ENCODE measurements at places on chromosomes 2 and 18.

- no peak for DNase-seq
Observed at GRCh38 chr18:62264984-62265383, 60.1 kb upstream of the TNFRSF11A start.

DNA sequence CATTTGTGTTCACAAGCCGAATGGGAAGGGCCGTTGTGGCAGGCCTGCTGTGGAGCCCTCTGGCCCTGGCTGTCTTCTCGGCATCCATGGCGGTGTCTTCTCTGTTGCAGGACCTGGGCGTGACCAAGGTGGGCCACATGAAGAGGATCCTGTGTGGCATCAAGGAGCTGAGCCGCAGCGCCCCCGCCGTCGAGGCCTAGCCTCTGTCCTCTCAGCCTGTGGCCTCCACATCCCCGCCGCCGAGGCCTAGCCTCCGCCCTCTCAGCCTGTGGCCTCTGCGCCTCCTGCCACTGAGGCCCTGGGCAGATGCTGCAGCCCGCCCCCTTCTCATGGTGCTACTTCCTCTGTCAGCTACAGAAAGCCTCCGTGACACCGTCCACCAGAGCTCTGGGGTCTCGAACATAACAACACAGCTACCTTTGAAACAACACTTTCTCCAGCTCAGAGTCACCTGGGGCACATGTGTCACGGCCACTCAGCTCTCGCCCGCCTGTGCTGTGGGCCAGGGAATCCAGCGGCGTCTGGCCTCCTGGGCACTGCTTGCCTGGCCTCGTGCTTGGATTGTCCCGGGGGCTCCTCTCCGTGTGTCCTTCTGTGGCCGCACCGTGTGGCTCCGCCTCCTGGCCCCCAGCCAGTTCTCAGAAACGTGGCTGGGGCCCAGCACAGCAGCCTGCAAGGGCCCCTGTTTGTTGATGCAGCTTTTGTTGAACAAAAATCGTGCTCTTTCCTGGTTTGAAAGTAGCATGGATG is 97.1 kb downstream of the USP40 start:
- no peak for DNase-seq

- no peak for DNase-seq
Observed at GRCh38 chr2:69615078-69615625, 28.4 kb downstream of the AAK1 start.

- DNase-seq, result no peak
Observed at GRCh38 chr2:109352898-109353689, 224.1 kb downstream of the SH3RF3 start.

- DNase-seq, result no peak
Observed at GRCh38 chr2:177352441-177353186, 40.0 kb upstream of the AGPS start.

GRCh38 chr2:88599527-88599926 is 27.7 kb downstream of the EIF2AK3 start:
- no peak for DNase-seq

GRCh38 chr2:105573490-105573889 is 171.2 kb upstream of the NCK2 start:
- no peak for DNase-seq

GRCh38 chr2:219736209-219736608 is 108.8 kb downstream of the SLC4A3 start:
- DNase-seq, result peak; percentile 20

- no peak for DNase-seq
Observed at GRCh38 chr2:41169744-41170143, 717.9 kb upstream of the SLC8A1 start.

GRCh38 chr2:233439191-233439590 is 84.9 kb downstream of the DGKD start:
- no peak for DNase-seq

DNA sequence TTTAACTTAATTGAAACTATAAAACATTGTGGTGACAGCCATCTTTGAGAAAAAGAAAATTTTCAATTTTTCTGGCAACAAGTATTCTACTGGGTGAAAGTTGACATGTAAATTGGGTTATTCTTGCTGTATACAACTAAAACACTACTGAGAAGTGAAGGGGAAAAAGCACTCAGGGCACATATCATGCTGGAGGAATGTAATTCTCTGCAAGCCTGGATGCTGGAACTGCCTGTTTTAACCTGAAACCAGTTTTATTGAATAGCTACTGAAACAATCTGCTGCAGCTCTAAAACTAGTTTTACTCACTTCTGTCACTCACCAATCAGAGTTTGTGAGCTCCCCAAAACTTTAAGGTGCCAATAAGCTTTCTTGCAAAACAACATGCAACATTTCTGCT is 1136.0 kb downstream of the LRP1B start:
- no peak for DNase-seq

GRCh38 chr2:1115843-1116539 is 165.3 kb downstream of the SNTG2 start:
- DNase-seq, result no peak

GRCh38 chr2:61268249-61268648 is 106.3 kb downstream of the C2orf74 start:
- no peak for DNase-seq

- no peak for DNase-seq
Observed at GRCh38 chr18:45320724-45321123, 294.6 kb upstream of the SLC14A2 start.

- DNase-seq, result no peak
Observed at GRCh38 chr2:134216152-134216829, 37.6 kb upstream of the MGAT5 start.

DNA sequence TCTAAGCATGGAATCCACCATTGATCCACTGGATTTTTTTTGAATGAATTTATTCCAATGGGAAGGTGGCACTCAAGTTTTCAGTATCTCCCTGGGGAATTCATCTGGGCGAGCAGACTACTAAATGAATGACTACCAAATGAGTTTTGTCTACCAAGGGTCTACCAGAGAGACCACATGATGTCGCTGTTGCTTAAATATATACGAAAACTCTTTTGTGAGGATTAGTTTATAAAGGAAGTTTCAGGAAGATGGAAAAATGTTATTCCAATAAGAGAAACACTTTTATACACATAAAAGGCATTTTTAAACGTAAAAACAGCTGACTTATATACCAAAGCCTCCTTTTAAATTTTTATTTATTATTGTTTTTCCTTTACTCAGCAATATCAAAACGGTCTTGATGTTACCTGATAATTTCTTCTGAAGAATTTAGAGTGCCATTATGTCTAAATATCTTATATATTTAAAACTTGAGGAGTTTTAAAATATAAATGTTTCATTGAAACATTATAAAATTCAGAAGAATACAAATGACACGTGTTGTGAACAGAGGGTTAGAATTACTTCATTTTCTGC is 139.7 kb downstream of the HRH4 start:
- DNase-seq, result peak; percentile 22

GRCh38 chr2:18558458-18558857 is 2.0 kb downstream of the RDH14 start:
- no peak for DNase-seq

GRCh38 chr2:42573256-42573655 is 4.8 kb downstream of the MTA3 start:
- no peak for DNase-seq

- no peak for DNase-seq
Observed at GRCh38 chr18:62751977-62752376, 36.6 kb downstream of the PHLPP1 start.

DNA sequence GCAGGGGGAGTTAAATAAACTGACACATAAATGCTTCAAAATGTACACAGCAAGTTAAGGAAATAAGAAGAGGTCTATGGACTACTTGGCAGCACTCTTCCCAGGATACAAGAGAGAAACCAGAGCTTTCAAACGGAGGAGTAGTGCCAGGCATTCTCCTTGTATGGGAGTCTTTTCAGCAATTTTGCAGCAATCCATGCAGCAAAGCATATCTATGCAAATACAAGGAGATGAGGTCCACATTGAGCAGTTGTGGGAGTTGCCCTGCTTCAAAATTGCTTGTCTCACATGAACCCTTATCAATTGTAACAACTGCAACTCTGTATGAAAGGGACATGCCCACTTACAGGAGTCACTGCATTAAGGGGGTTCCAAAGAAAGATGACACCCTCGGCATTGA is 37.8 kb downstream of the SCN9A start:
- no peak for DNase-seq

GRCh38 chr2:202005272-202005887 is 28.3 kb upstream of the FZD7 start:
- no peak for DNase-seq

DNA sequence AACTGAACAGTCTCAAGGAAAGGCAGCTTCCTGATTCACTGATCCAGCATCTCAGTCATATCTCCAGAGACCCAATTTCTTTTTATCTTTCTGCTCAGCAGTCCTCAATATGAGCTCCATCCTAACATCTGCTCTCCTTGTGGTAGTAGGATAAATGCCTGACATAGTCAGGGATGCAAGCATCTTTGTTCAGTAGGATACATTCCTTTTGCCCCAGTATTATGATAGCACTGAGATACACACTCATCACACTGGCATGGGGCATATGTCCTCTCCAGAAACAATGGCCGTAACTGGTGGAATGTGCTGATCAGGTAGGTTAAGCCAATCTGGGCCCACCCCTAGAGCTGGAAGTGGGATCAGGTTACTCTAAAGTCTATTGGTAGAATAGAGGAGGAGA is 207.2 kb downstream of the ETAA1 start:
- DNase-seq, result no peak

DNA sequence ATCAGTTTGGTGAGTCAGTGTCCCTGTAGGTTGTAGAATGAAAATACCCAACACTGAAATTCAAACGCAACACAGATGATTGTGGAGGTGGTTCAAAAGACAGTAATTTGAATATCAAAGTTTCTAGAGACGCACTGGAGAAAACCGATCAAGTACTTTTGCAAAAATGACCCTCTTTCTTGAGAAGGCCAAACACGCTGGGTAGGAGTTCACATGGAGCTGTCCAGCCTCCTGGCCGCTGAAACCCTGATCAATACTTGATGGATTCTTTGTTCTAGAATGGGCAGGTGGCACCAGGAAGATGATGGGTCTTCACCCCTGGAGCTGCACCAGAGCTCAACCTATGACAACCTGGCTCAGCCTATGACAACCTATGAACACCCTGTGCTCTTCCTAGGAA is 39.7 kb upstream of the UBE2F start:
- no peak for DNase-seq

GRCh38 chr2:97849881-97850528 is 136.6 kb downstream of the ZAP70 start:
- no peak for DNase-seq

DNA sequence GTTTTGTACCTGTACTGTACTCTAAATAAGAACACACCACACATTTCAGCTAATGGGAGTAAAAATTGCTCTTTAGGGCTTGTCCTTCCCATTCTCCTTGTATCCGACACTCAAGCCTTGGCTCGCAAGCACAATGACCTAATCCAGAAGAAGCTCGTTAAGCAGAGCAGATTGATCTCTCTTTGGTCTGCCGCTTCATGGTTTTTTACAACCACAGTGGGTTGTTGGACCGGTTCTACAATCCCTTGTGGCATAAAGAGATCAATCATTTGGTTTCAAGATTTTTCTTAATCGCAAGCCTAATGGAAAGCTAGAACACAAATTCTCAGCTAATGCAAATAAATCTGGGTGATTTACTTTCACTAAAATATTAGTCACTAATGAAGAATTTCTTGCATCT is 662.1 kb downstream of the LRP1B start:
- no peak for DNase-seq

DNA sequence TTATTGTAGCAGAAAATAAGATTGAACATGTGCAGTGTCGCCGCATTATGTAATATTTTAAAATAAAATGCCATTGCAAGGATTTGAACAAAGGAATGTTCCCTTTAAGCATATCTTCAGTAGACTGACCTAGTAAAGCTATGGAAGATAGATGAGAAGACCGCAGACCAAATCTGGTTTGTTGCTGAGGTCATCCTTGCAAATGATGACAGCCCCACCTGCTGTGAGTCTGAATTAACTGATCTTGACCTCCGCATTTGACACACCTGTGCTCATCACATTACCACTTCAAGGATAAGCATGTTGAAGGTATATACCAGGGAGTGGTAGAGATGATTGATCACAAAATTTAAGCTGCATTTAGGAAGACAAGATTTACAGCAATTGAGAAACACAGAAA is 96.2 kb downstream of the NYAP2 start:
- DNase-seq, result no peak

DNA sequence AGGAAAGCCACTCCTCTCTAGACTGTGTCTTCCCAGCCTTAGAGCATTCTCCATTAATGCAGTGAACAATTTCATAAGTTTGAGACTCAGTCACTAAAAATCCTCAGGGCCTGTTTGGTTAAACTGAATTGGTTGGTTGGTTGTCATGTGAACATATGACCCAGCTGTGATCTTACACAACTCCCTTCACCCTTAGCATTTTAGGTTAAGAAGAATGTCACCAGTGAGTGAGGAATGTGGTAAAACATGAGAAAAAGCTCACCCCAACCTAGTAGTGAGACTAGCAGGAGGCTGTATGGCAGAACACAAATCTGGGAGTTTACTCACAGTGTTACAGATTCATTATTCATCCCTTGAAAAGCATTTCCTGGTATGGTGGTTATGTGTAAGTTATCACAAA is 32.4 kb downstream of the LHCGR start:
- DNase-seq, result peak; percentile 60

- DNase-seq, result no peak
Observed at GRCh38 chr2:47221946-47222345, 66.8 kb upstream of the STPG4 start.

DNA sequence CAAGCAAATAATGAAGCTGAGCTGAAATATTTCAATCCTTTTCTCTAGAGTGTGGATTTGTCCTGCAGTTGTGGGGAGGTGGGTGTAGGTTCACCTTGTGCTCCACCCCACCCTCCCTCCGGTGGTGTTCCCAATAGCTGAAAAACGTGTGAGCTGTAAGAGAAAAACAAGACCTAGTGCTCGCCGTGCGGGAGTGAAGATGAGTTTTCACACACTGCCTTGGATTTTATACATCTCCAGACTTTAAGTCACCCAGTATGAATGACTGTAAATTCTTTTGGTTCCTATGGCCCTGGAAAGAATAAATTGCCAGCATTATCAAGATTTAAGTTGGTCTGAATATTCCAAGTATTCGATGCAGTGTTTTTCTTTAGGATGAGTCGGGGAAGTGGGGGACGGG is 1.9 kb upstream of the SOX11 start:
- no peak for DNase-seq

GRCh38 chr18:46184727-46185126 is 80.5 kb downstream of the HAUS1 start:
- DNase-seq, result no peak

GRCh38 chr2:10137053-10137843 is 14.7 kb downstream of the RRM2 start:
- no peak for DNase-seq

DNA sequence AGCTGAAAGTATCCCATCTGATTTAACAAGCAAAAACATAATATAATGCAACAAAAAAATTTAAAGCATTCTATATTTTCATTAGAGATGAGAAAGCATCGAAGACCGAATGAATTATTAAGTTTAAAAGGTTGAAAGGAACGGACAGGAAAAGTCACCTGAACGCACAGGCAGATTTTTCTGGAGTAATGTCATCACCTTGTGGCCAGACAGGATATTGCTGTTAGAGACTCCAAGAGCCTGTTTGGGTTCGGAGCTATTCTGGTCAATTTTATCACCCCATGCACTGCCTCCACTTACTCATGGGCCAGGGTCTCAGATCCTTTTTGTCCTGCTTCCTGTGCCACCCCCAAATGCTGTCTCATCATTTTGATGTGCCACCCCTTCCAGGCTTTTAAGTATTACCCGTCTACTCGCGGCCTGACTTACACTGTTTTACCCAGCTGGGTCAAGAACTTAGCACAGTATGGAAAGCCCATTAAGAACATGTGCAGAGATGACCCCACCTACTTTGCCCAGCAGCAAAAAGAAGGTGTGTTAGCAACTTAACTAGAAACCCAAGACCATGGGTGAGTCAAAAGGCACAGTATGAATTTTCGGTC is 27.3 kb downstream of the GKN2 start:
- no peak for DNase-seq

Measured in HS-27A (cell line).